ENCODE measurements at places on chromosomes 5 and 9. TPM values are rescaled to one million over a fixed set of nuclear protein-coding genes. Genes with fewer than 3 reads are reported as not detected.

Gene SLC24A2
- under 0.01 TPM for total RNA-seq

Gene RASA1
- 57.4 TPM for total RNA-seq

Gene PCDHGA2
- total RNA-seq = 1.1 TPM

Gene PCDHA4
- 0.22 TPM for total RNA-seq

Gene SPINK4
- total RNA-seq = not detected
